ENCODE measurements at places on chromosomes 12 and 14.

- peak; percentile 40 for DNase-seq
Measured at GRCh38 chr12:11500188-11500860, 105.0 kb upstream of the PRB2 start.

DNA sequence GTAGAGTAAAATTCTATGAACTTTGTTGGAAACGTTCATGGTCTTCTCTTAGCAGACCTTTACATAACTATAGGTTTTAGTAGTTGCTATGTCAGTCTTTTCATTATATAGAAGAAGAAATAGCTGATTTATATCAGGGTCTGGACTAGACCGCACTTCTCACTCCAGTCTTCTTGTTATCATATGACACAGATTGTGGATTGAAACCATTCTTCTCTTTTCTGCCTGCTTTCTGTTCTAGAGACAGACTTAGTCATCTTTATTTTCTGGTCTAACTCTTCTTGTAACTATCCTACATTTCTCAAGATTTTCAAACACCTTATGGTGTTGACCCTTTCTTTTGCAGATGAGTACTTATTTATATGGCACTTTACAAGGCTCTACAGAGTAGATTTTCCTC lies 55.7 kb downstream of the PCNX1 start:
- no peak for DNase-seq

GRCh38 chr12:51897181-51897580 lies 9.3 kb downstream of the ANKRD33 start:
- no peak for DNase-seq

- peak; percentile 9 for DNase-seq
Measured at GRCh38 chr14:41899416-41899815, 292.7 kb downstream of the LRFN5 start.

- no peak for DNase-seq
Measured at GRCh38 chr14:32694795-32695449, 243.8 kb upstream of the NPAS3 start.

DNA sequence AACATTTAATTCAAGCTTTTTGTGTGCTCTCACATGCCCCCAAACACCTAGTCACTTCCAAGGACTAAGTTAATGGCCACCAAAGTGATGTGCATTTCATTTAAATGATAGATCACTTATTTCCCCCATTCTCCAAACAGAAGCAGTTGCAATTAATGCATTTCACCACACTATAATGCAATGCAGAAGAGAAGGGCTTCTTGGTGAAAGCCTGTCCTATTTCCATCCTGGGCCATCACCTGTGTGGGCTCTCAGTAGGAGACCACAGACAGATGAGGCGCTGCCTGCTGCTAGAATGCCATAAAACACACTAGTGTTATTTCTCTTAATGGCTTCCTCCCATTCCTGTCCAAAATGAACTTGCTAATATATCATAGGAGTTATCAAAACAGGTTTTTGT lies 151.2 kb downstream of the GPR65 start:
- no peak for DNase-seq

DNA sequence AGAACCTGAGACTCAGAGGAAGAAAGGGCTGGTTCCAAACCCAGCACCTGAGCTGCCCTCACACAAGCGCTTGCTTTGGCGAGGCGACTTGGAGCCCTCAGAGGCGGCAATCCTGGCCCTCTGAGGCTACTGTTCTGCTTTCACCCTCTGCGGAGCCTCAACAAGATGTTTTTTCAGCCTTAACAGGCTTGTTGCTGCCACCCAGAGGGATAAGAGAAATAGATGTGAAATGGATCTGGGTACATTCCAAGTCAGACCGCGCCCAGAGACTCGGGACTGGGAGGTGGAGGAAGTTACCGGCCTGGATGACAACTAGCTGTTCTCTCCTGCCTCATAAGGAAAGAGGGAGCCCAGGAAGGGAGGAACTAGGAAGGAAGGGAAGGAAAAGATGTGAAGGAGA lies 89.6 kb downstream of the TTC7B start:
- peak; percentile 73 for DNase-seq

- no peak for DNase-seq
Measured at GRCh38 chr14:63248211-63248610, 44.0 kb downstream of the RHOJ start.

GRCh38 chr12:121326996-121327674 lies 25.1 kb downstream of the ANAPC5 start:
- no peak for DNase-seq

- no peak for DNase-seq
Measured at GRCh38 chr12:67152451-67152850, 116.7 kb upstream of the CAND1 start.

DNA sequence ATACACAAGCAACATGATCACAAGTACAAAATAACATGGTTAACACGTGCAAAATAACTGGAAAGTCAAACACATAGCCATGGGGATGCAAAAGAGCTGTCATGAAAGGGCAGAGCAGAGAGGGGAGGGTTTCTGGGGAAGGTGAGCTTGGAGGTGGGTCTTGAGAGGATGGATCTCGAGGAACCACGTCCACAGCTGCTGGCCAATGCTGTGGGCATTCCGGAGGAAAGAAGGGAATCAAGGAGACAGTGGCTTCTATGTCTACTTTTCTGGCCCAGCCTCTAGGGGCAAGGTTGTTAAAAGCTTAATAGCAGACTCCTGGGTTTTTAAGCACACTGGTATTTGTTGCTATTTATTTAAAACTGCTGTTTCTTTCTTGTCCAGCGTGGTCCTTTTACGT lies 8.4 kb upstream of the MYH7 start:
- DNase-seq: no peak

DNA sequence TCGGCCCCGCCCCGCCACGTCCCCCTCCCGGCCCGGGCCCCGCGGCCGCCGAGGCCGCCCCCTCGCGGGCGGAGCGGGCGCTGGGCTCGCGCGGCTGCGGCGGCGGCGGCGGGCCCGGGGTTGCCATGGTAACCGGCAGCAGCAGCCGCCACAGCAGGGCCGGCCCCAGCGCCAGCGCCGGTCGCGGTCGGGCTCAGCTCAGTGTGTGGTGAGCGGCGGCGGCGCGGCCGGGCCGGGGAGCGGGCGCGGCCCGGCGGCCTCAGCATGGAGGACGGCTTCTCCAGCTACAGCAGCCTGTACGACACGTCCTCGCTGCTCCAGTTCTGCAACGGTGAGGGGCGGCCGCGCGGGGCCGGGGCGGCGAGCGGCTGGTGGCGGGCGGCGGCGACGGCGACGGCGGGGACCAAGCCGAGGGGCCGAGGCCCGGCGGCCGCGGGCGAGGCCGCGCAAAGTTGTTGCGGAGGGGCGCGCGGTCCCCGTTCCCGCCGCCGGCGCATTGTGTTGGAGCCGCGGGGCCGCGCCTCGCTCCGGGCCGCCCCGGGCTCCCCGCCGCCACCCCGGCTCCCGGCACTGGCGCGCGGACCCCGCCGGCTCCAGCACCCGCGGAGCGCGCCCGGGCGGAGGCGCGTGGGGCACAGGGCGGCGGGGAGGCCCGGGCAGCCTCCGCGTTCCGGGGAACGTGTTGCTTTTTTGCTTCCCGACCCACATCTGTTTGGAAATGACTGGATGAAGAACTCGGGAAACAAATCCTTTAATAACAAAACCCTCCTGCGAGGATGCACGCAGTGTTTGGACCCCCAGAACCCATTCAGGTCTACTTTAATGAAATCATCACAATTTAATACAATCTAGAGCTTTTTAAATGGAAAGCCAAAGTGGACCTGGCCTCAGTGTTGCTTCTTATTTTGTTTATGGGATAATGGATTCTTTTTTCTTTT lies at the start of gene EML1:
Gene EML1 (plus strand): TSS at position 201 of the 938 bp plus-strand sequence. CDS start 64 bp downstream, at position 265.
- peak; percentile 80 for DNase-seq
